ENCODE measurements at places on chromosomes 1 and 21. TPM values are rescaled to one million over a fixed set of nuclear protein-coding genes. Genes with fewer than 3 reads are reported as not detected.

Gene PHLDA3
- total RNA-seq, result 7.6 TPM

- peak; percentile 10 for DNase-seq
Observed at GRCh38 chr1:65344171-65344814, 35.0 kb downstream of the DNAJC6 start.

- no peak for DNase-seq
Observed at GRCh38 chr1:72286401-72286800, 4.1 kb upstream of the NEGR1 start.

DNA sequence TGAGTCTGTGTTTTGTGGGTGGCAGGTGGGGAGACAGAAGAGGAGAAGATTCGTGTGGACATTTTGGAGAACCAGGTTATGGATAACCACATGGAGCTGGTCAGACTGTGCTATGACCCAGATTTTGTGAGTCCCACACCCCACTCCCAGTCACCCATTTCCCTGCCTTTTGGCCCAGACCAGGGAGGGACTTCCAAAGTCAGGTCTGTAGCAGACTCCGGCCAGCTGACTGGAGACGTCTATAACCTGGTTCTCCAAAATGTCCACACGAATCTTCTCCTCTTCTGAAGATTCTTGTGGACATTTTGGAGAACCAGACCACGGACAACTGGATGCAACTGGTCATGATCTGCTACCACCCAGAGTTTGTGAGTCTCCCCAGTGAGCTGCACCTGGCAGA is 1.6 kb downstream of the GSTM5 start:
- no peak for DNase-seq

Gene OVAAL
- 0.05 TPM for total RNA-seq
